NCI-H1048 (cell line): ENCODE measurements at places on chromosomes 5 and 9.

DNA sequence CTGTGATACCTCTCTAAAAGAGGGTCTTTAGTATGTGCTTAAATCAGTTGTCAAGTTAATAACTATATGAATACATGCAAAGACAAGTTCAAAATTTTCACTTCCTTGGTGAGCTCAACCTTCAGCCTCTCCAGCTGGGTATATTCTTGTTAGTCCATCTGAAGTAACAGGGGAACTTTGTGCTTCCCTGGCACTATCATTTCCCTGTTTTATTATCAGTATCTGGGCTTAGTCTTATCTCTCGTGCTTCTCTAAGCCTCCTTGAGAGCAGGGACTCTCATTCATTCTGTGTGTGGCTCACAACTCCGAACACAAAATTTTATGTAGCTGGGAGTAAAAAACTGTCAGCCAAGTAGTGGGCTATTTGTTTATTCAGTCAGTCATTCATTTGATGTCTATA is 175.9 kb upstream of the MAP3K1 start:
- no peak for DNase-seq

DNA sequence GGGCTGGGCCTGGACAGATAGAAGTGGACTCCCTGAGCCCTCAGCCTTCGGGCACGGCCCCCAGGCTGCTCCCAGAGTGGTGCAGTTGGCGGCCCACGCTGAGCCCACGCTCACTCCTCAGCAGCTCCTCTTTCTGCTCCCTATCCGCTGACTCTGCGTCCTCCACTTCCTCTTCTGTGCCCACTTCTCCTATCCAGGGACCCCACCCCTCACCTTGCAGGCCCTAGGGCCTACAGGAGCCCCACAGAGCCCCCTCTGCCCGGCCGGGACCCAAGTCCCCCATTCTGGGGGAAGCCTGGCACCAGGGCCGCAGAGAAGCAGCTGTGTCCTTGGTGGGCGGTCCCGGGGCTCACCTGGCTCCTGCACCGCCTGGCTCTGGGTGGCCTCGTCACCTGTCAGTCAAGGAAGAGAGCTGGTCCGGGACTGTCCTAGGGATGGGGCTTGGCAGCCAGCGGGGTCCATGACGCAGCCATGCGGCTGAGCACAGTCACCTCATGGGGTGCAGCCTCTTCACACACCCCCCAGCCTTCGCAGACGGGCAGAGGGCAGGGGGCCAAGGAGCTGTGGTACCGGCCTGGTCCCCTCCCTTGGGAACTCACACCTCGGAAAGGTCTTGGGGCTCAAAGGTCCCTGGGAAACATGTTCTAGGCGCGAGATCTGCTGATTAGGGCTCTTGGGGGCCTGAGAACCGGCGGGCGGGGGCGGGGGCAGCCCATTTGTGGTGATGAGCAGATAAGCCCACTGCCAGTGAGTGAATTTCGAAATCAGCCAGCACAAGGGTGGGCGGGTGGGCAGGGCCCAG is 5.4 kb upstream of the NRARP start:
- DNase-seq, result no peak

DNA sequence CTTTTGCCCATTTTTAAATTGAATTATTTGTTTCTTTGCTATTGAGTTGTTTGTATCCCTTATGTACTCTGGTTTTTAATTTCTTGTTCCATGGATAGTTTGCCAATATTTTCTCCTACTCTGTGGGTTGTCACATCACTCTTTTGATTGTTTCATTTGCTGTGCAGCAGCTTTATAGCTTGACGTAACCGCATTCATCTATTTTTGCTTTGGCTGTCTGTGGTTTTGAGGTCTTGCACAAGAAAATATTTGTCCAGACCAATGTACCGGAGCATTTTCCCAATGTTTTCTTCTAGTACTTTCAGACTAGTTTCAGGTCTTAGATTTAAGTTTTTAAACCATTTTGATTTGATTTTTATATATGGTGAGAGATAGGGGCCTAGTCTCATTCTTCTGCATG is 36.2 kb upstream of the ZNF366 start:
- no peak for DNase-seq

DNA sequence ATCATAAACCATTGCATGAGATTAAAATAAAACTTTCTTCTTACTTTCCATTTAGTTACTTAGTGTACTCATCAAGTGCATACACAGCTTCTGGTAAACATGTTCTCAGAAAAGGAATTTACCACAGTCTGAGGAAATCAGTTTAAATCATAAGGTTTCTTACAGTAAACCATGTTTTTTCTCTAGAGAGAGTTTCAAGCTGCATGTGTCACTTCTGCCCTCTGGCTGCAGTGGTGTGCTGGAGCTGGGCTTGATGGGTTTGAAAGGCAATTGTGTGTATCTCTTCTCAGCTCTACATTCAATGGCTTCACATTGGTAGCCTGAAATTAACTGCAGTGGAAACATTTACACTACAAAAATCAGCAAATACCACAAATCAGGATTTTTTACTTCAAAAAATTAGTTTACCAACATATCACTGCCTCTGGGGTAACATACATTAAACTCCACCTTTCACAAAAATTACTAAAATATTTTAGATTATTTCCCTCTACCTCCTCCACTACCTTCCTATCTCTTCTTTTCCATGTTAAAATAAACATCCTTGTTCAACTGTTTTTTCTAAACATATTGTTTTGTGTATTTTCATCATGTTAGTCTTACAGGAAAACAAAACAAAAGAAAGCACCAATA is 414.3 kb downstream of the ANXA1 start:
- DNase-seq, result no peak

GRCh38 chr9:33331377-33331891 is 41.1 kb downstream of the NFX1 start:
- no peak for DNase-seq

DNA sequence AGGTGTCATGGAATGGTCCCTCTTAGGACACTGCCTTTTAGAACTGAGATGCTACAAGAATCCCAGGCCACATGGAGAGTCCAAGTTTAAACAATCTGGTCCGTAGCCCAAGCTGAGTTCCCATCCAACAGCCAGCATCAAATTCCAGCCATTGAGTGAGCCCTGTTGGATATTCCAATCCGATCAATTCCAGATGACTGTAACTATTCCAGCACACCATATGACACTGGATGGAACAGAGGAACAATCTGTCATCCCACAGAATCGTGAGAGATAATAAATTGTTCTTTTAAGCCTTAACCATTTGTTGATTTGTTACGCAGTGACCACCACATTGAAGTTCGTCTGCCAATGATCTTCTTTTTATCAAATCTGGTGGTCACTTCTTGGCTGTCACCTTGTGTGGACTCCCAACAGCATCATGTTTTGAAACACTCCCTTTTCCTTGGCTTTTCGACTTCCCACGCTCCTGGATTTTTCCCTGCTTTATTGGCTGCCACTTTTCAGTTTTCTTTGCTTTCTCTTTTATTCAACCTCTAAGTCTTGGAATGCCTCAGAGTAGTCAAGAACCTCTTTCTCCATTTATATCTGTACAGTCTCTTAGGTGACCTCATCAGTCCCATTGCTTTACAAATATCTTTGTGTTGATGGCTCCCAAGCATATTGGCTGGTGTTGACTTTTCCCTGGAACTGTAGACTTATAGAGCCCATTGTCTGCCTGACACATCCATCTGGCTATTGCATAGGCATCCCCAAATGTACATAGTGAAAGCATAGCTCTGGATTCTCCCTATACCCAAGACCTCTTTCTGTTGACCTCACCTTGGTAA is 46.1 kb downstream of the TNFSF15 start:
- DNase-seq, result no peak

DNA sequence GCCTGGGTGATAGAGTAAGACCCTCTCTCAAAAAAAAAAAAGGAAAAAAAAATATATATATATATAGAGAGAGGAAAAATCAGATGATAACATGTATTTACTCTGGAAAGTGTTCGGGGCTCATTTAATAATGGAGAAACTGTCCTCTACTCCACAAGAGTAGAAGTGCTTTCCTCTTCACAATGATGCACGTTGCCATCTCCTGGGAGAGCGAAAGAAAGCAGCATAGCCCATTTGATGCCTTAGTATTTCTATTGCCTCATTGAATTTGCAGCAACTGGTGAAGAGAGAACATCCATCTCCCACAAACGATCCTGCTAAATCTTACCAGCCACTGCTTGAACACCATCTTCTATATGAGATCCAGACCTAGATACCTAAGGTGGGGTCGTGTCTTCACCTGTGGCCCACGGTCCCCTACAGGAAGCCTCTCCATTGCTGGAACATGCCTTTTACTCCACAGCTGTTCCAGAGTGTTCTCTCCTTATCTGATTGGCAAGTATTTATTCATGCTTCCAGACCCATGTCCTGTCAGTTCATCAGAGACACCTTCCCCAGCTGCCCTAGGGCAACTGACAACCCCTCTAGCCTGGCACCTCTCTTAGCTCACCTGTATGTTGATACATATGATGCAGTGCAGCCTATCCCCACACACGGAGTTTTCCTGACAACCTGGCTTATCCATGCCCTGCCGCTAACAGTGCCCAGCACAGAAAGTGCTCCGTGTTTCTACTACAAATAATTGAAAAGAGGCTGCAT is 115.3 kb downstream of the MARCHF11 start:
- no peak for DNase-seq

DNA sequence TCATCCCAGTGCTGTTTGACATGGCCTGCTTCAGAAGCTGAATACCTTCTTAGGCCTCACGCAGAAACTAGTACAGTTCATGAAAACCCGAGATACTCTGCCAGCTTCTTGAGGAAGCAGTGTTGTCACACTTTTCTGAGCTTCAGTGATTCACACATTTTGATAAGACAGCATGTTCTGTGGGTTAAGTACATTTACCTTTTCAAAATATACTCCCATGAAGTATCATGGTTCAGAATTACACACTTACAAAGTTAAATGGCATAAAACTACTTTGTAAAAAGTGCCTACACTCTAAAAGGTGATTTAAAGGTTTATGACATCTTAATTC is 56.9 kb downstream of the VCAN start:
- no peak for DNase-seq

GRCh38 chr5:53364061-53364460 is 116.4 kb upstream of the FST start:
- no peak for DNase-seq

- no peak for DNase-seq
Measured at GRCh38 chr5:16596581-16596940, 20.2 kb downstream of the RETREG1 start.

DNA sequence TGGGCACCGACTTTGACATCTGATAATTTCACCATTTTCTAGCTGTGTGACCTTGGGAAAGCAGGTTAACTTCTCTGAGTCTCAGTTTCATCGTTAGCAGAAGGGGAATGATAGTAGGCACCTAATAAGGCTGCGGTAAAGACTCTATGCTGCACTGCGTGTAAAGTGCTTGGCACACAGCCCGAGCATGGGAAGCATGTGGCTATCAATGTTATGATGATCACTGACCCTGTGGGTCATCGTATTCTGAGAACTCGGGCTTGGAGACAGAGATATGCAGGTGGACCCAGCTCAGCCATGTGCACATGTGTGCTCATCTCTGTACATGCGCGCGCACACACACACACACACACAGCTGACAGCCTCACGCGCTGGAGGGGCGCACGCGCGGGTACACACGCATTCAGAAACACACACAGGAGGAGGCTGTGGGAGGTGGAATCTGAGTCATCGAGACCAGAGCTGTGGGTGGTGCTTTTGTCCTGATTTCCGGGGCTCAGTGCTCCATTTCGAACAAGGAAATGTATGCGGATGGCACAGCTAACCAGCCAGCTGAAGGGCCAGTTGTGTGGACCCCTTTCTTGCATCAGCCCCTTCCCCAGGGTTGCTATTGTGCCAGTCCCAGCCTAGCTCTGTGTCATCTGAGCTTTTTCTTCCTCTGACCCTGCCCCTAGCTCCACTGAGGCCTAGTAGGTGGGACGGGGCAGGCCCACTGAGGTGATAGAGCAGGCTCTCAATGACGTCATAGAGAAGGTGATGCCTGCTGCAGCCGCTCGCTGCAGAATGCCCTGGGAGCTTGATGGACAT is 11.1 kb upstream of the ARAP3 start:
- no peak for DNase-seq

- DNase-seq, result no peak
Measured at GRCh38 chr5:125421006-125421405, 674.6 kb upstream of the ZNF608 start.

DNA sequence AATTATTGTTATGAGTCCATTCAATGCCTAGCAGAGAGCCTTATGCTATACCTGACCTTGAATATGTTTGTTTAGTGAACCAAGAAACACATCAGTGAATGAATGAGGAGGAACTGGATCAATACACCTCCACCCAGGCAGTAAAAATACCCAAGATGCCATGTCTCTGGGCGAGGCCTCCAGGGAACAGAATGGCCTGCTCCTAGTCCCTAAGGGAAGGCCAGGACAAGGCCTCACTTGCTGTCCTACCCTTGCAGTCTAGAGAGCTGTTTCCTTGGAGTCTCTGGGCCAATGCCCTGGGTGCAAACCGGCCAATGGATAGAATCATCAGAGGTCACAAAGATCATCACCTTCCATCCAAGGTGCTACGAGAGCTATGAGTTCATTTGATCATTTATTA is 26.1 kb downstream of the TNIP1 start:
- no peak for DNase-seq

DNA sequence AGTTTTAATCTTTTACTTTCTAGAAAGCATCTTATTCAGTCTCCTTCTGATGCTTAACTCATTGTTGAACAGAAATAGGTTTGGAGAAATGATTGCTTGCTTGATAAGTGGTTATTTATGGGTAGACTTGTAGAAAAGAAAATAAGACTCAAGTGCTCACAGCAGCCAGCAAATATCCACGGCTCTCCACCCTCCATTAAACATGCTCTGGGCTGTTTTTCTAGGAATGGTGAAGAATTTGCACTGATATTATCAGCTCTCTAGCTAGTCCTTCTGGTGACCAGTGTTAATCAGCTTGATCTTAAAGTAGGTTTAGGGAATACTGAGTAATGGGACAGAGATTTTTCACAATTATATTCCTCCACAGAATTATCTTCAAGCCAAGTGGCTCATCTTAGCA is 60.6 kb downstream of the SLC1A3 start:
- DNase-seq, result no peak

GRCh38 chr5:139473105-139473504 is 2.3 kb downstream of the SMIM33 start:
- no peak for DNase-seq

GRCh38 chr5:175685701-175686350 is 28.0 kb downstream of the HRH2 start:
- DNase-seq, result no peak

DNA sequence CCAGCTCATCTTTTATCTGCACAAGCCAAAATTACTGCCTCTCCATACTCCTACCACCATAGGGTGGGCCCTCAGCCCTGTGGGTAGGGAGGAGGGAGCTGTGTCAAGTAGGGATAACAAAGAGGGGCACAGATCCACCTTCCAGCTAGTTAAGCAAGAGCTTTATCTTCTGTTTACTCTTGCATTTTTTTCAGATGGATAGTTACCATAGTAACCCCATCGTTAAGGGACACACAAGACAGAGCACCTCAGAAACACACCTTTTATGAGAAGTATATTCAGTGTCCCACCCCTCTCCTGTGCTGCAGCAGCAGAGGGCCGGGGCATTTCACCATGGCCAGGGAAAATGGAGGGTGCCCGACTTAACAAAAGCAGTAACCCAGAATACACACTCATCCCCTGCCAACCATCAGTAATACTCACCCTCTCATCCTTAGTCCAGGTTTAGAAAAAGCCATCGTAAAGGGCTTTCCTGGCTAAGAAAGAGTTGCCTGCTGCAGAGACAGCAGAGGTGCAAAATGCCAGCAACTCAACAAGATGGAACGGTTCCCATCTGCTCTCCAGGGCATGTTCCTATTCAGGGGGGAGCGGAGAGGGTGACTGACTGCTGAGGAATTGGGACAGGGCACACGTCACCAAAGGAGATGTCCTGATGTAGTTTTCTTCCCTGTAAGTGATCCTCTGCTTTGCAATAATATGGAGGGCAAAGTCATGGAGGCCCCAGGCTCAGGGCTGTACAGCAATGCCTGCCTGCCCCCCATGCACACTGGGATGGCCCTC is 25.1 kb downstream of the MACROH2A1 start:
- DNase-seq, result no peak

GRCh38 chr5:9439531-9440292 is 106.2 kb downstream of the SEMA5A start:
- no peak for DNase-seq
